ENCODE measurements at places on chromosomes 16 and 17.

DNA sequence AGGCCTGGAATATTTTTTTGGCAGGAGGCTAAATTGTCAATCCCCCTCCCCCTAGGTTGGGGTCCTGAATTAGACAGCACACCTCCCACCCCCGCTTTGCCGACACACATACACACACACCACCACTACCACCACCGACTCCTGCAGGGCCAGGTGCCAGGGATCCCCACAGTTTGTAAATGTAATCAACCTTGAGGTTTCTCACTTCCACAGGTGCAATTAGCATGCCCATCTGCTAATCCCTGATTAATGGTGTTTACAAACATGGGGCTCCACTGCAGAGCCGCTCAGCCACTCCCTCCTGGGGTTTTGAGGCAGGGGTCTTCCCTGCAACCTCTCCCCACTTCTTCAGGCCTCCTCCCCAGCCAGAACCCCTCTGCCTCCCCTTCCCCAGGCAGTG, 11.8 kb downstream of the MRM1 start:
- no peak for DNase-seq

GRCh38 chr17:45242029-45242414, 19.9 kb downstream of the SPATA32 start:
- no peak for DNase-seq

DNA sequence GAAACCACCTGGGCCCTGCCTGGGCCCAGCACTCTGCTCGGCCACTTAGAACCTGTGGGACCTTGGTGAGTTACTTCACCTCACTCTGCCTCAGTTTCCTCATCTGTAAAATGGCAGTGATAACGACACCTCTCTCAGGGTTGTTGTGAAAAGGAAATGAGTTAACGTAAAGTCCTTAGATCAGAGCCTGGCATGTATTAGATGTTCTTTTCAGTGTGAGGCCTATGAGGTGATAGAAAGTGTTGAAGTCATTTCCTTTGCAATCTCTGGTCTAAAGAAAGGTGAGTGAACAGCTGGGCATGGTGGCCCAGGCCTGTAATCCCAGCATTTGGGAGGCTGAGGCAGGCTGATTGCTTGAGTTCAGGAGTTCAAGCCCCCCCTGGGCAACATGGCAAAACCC, 51.7 kb upstream of the LGALS9 start:
- no peak for DNase-seq

DNA sequence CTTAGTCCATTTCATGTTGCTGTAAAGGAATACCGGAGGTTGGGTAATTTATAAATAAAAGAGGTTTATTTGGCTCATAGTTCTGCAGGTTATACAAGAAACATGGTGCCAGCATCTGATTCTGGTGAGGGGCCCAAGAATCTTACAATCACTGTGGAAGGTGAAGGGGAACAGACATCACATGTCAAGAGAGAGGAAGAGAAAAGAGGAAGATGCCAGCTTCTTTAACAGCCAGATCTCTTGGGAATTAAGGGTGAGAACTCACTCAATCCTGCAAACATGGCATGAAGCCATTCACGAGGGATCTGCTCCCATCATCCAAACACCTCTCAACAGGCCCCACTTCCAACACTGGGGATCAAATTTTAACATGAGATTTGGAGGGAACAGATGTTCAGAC, 49.5 kb downstream of the BMERB1 start:
- no peak for DNase-seq

DNA sequence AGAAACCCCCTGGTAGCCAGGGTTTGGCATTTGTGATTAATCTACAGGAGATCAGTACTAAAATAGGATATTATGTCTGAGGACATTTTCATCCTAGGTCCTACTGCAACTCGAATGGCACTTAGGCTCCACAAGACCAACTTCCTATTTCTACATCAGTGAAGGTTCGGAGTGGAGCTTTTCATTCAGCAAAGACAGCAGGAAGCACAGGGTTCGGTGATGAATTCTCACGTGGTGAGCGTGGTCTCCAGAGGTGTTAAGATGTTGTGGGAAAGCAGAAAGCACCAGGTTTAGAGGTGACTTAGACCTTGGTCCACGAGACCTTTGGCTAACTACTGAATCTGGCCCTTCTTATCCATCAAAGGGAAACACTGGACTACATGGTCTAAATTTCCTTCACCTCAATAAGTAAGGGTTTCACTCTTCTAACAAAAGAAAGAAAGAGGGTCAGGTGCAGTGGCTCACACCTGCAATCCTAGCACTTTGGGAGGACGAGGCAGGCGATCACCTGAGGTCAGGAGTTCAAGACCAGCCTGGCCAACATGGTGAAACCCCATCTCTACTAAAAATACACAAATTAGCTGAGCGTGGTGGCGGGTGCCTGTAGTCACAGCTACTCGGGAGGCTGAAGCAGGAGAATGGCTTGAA, 13.9 kb upstream of the HELZ start:
- DNase-seq, result no peak

DNA sequence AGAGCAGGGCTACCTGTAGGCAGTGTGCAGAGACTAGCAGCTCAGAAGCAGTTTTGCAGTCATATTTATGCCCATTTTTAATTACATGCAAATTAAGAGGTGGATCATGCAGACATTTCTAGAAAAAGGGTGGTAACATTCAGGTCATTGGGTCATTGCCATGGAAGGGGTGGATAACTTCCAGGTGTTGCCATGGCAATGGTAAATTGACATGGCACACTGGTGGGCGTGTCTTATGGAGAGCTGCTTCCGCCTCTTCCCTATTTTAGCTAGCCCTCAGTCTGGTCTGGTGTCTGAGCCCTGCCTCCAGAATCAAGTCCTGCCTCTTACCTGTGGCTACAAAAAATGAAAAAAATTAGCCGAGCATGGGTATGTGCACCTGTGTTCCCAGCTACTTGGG, 2.8 kb upstream of the DNAI2 start:
- no peak for DNase-seq

DNA sequence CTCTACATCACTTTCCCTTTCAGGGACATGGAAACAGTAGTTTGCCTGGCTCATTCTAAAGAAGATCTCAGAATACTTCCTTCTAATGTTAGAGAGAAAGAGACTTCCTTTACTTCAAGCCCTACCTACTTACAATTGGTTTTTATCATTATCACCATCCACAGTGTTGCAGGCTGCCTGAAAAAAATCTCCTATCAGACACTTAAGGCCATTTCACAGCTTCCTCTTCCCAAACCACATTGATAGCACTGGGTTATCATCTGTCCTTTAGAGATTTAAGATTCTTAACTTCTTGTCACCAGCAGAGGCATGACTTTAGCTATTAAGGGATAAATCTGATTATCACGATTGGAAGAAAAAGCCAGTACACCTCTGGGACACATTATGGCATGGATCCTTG, 178.5 kb upstream of the TBX2 start:
- DNase-seq, result no peak

GRCh38 chr17:80667462-80668277, 123.0 kb downstream of the RPTOR start:
- no peak for DNase-seq

- no peak for DNase-seq
Observed at GRCh38 chr16:29790949-29791844, 646 bp downstream of the KIF22 start.

DNA sequence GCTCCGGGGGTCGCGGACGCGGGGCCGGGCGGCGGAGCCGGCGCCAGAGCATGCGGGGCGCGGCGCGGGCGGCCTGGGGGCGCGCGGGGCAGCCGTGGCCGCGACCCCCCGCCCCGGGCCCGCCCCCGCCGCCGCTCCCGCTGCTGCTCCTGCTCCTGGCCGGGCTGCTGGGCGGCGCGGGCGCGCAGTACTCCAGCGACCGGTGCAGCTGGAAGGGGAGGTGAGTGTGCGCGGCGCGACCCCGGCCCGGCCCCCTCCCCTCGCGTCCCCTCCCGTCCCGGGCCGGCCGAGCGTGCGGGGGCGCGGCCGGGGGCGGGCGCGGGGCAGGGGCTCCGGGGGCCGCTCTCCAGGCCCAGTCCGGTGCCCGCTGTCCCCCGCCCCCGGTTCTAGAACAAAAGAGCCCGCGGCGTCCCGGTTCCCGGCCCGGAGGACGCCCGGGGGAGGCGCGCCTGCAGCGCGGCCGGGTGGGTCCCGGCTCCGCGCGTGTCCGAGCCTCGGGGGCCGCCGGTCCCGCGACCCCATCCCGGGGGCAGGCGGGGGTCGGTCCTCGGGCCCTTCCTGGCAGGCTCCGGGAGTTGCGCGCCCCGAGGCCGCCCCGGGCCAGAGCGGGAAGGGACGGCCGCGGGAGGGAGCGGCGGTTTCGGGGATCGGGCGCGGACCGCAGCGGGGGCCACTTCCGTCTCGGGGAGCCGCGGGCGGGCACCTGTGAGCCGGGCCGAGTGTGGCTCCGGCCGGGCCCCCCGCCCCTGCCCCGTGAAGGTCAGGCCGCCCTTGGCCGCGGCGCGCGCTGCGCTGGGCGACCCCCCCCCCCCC, 563 bp downstream of the METRNL start:
- no peak for DNase-seq

GRCh38 chr17:27524594-27524993, 68.3 kb downstream of the KSR1 start:
- DNase-seq, result no peak

GRCh38 chr17:80790981-80791742, 200.5 kb upstream of the CHMP6 start:
- no peak for DNase-seq
